Uterus (tissue), 4 donors: ENCODE measurements at places on chromosomes 13 and 19.

DNA sequence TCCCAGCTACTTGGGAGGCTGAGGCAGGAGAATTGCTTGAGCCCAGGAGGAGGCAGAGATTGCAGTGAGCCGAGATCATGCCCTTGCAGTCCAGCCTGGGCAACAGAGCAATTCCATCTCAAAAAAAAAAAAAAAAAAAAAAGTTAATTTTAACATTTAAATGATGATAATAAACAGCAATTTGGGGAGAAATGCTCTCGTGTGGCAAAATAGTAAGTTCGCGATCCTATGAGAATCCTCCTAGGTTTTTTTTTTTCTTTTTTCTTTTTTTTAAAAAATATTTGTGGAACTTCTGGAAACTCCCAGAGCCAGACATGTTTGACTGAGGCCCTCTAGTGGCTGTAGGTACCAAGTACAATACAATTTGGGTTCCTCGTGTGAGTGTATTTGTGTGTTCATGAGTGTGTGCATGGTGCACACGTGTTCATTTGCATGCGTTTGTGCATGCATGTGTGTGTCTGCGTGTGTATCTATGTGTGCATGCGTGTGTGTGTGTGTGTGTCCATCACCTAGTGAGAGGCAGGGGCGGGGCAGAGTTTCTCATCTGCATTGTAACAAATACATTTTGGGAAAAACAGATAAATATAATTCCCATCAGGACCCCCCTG, 31.2 kb downstream of the TMPRSS9 start:
- no peaks in the 10 kb centered on the region for H3K36me3 ChIP-seq
- H3K4me1 ChIP-seq = no peaks in the 10 kb centered on the region
- H3K27ac ChIP-seq = no peak overlapping the region
- DNase-seq = peak; percentile 39
- no peaks in the 10 kb centered on the region for H3K27me3 ChIP-seq

GRCh38 chr13:99662678-99663077, 161.4 kb downstream of the TM9SF2 start:
- no peaks in the 10 kb centered on the region for H3K36me3 ChIP-seq
- no peak overlapping the region for H3K27ac ChIP-seq
- no peak overlapping the region for H3K4me3 ChIP-seq
- no peaks in the 10 kb centered on the region for H3K27me3 ChIP-seq
- no peaks in the 10 kb centered on the region for H3K4me1 ChIP-seq

DNA sequence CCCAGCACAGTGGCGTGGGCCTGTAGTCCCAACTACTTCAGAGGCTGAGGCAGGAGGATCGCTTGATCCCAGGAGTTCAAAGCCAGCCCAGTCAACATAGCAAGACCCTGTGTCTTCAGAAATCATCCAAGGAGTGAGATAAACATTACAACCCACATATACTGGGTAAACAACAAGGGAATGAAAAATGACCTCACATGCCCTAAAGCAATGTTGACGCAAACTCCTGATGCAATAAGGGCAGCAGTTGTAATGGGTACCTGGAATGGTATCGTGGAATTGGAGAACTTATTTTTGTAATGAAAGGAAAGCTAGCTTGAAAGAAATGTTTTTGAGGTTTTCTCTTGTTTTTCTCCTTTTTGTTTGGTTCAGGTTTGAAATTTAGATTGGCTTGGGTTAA, 24.5 kb upstream of the LGALS16 start:
- peaks cover 3% of the 10 kb centered on the region for H3K27me3 ChIP-seq
- no peaks in the 10 kb centered on the region for H3K36me3 ChIP-seq
- no peak for DNase-seq
- no peak overlapping the region for H3K4me3 ChIP-seq

DNA sequence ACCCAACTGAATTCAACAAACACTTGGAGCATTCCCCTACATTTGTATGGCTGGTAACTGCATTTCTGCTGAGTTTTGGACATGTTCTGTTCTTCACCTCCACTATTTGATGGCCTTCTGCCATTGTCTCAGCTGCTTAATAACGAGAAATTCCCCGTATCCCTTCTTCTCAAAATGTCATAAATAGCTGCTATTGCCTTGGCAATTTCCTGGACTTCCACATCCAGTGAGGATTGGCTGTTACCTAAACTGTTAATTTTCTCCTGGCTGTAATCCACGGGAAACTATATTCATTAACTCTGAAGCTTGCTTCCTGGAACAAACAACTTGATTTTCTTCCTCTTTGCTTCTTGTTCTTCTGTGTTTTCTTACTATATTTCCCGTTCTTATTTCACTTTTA, 69.5 kb upstream of the TDRD3 start:
- H3K27ac ChIP-seq = no peak overlapping the region
- H3K27me3 ChIP-seq = no peaks in the 10 kb centered on the region
- no peaks in the 10 kb centered on the region for H3K4me1 ChIP-seq
- DNase-seq = no peak
- H3K36me3 ChIP-seq = no peaks in the 10 kb centered on the region
- H3K4me3 ChIP-seq = no peak overlapping the region

GRCh38 chr13:65275838-65276630, 1954.1 kb downstream of the PCDH9 start:
- no peaks in the 10 kb centered on the region for H3K27me3 ChIP-seq
- no peak overlapping the region for H3K4me3 ChIP-seq
- no peak overlapping the region for H3K27ac ChIP-seq
- no peaks in the 10 kb centered on the region for H3K36me3 ChIP-seq

DNA sequence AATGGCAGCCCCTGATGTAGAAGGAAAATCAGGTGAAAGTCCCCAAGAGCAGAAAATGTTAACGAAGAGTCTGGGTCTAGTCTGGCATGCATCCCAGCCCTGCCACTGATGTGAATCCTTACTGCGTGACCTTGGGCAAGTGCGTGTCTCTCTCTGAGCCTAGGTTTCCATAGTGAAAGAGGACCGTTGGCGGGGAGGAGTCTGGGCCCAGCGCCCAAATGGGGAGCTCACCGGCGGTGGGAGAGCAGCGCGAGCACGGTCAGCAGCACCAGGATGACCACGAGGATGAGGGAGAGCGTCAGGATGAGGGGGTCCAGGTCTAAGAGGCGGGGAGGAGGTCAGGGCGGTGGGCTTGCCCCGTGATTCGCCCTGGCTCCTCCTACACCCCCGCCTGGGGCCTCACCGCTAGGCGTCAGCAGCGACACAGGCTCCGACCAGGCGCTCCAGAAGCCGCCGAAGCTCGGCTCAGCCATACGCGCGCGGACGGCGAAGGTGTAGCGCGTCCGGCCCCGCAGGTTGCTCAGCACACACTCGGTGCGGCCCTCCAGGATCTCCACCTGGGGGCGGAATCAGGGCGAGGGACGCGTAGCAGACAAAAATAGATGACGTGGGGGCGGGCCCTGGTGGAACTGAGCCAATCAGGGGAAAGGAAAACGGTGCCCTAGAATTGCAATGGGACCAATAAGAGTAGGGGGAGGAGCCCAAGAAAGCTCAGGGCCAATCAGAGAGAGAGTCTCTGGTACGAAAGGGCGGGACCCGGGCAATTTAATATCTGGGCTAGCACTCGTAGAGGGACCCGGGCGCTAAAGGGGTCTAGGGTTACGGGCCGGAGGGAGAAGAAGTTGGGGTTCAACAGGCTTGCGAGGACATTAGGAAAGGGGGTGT, 3.2 kb downstream of the EPOR start:
- H3K27ac ChIP-seq = peak overlapping the region; percentile 79
- H3K4me3 ChIP-seq = peak overlapping the region; percentile 60
- DNase-seq = peak; percentile 97
- H3K27me3 ChIP-seq = peaks cover 19% of the 10 kb centered on the region

DNA sequence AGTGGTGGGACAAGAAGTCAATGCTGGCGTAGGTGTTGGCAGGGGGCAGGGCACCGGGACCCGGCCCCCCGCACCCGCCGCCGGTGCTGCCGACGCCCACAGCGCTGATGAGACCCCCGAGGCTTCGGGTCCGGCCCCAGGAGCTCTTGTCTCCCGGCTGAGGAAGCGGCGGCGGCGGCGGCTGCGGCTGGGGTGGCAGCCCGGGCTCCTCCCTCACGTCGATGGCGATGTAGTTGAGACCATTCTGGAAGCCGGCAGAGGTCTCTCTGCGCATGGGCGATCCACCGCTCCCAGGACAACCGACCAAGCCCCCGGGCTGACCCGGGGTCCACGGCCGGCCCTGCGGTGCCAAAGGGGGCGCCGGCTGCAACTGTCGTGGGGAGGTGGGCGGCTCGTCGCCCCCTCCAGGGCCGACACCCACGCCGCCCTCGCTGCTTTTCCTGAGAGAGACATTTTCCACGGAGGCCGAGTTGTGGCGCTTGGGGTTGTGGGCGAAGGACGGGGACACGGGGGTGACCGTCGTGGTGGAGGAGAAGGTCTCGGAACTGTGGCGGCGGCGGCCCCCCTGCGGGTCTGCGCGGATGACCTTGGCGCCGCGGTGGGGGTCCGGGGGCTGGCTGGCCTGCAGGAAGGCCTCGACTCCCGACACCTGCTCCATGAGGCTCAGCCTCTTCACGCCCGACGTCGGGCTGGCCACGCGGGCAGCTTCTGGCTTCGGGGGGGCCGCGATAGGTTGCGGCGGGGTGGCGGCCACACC, 4.1 kb downstream of the IRS2 start:
- peak overlapping the region; percentile 45 for H3K4me3 ChIP-seq
- H3K27me3 ChIP-seq = no peaks in the 10 kb centered on the region
- H3K27ac ChIP-seq = peak overlapping the region; percentile 26
- H3K36me3 ChIP-seq = no peaks in the 10 kb centered on the region
- DNase-seq = no peak
- H3K4me1 ChIP-seq = peaks cover 9% of the 10 kb centered on the region

GRCh38 chr13:31385540-31385939, 185.8 kb downstream of the B3GLCT start:
- no peaks in the 10 kb centered on the region for H3K4me1 ChIP-seq
- H3K4me3 ChIP-seq = no peak overlapping the region
- DNase-seq = no peak
- no peaks in the 10 kb centered on the region for H3K27me3 ChIP-seq

DNA sequence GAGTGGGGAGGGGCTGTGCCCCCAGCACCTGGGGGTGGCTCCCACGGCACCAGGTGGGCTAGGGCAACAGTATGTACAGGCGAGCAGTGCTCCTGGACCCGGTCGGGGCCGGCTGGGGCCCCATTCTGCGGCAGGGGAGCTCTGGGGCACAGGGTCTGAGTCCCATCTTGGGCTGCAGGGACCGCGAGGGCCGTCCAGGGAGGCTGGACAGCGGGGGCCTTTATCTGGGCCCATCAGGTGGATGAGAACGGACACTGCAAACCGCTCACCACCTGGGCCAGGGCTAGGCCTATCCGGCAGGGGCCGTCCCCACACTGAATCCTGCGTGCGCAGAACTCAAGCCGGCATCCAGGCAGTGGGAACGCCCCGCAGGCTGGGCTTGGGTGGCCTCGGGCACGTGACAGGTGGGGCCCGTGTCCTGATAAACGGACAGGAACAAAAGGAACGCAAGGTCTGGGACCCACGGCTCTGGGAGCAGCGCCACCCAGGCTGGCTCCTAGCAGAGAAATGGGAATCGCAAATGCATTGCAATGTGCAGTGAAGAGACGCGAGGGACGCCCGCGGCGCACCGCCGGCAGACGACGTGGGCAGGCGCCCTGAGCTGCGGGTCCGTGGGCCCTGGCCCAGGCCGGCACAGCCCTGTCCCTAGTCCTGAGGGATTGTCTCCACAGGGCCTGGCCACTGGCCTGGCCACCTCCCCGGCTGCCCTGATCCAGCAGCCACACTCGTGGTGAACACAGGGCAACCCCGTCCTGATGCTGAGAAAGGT, 29.7 kb downstream of the BTBD2 start:
- no peaks in the 10 kb centered on the region for H3K4me1 ChIP-seq
- H3K36me3 ChIP-seq = no peaks in the 10 kb centered on the region
- no peak overlapping the region for H3K4me3 ChIP-seq
- no peak overlapping the region for H3K27ac ChIP-seq

- no peaks in the 10 kb centered on the region for H3K36me3 ChIP-seq
- H3K4me1 ChIP-seq = no peaks in the 10 kb centered on the region
- peak overlapping the region; percentile 92 for H3K4me3 ChIP-seq
- no peaks in the 10 kb centered on the region for H3K27me3 ChIP-seq
- DNase-seq = peak; percentile 63
Measured at GRCh38 chr19:53865918-53866864, 1.5 kb upstream of the MYADM start.

DNA sequence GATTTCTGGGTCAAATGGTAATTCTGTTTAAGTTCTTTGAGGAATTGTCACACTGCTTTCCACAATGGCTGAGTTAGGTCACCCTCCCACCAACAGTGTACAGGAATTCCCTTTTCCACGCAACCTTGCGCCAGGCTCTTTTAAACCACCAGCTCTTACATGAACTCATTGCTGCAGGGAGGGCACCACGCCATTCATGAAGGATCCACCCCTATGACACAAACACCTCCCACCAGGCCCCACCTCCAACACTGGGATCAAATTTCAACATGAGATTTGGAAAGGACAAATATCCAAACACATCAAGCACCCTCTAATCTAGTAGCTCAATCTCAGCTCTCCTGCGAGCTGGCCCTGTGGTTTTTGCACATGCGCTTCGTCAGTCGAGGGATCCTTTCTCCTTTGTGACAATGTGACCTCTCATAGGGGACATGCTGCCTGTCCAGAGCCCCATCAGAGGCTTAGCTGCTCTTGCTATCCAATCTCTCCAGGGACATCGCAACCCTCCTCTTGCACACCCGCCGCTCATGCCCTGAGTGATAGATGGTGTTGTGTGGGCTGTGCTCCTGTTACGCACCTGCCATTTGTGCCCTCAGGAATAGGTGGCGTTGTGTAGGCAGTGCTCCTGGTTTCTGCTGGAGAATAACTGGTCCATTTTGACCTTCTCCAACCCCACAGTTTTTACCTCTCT, 328.0 kb downstream of the UQCRFS1 start:
- H3K27ac ChIP-seq = no peak overlapping the region
- H3K27me3 ChIP-seq = no peaks in the 10 kb centered on the region
- H3K4me1 ChIP-seq = no peaks in the 10 kb centered on the region
- H3K36me3 ChIP-seq = no peaks in the 10 kb centered on the region
- no peak for DNase-seq

DNA sequence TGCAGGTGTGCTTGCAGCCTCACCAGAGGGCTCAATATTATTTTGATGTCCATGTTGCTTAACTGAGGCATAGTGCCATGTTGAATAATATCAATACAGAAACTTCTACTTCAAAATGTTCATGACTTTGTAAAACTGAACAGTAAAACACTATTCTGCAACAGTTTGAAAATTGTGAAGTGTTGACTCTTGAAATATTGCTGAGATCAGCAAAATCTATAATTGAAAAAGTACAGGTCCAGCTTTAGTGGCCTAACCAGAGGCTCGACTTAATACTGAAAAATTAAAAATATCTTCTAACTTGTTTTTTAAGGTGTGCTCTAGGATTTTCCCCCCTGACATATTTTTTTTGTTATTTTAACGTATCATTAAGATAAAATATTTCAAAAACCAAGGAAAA, 1460.7 kb downstream of the EFNB2 start:
- no peaks in the 10 kb centered on the region for H3K36me3 ChIP-seq
- no peak overlapping the region for H3K27ac ChIP-seq
- no peak for DNase-seq
